Activated CD8-positive, alpha-beta T cell treated with anti-CD3 and anti-CD28 coated beads for 36 hours (primary cell): ENCODE measurements at places on chromosomes 12 and 14.

GRCh38 chr14:51704545-51704944, 52.8 kb downstream of the FRMD6 start:
- DNase-seq: no peak

- DNase-seq: no peak
These were observed 5.9 kb upstream of the SIVA1 start for GRCh38 chr14:104746934-104747481.

DNA sequence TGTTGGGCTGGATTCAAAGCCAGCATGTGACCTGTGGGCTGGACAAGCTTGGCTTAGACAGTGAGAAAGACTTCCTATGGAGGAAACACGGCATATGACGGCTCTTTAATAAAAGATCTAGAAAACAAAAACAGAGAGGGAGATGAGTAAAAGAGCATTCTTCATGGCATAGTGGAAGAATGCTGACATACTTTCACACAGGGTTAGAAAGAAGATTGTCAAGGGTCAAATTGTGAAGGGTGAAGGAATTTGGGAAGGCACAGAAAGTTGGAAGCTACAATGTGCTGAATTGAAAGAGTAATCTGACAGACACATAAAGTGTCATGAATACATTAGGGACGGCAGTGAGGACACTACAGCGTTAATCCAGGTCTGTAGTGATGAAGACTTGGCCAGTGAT, 63.4 kb downstream of the GALNT4 start:
- DNase-seq: no peak

- no peak for DNase-seq
These were observed 2.3 kb downstream of the TAS2R46 start for GRCh38 chr12:11059784-11060183.

- no peak for DNase-seq
These were observed 166.7 kb downstream of the RIMBP2 start for GRCh38 chr12:130549361-130549760.

DNA sequence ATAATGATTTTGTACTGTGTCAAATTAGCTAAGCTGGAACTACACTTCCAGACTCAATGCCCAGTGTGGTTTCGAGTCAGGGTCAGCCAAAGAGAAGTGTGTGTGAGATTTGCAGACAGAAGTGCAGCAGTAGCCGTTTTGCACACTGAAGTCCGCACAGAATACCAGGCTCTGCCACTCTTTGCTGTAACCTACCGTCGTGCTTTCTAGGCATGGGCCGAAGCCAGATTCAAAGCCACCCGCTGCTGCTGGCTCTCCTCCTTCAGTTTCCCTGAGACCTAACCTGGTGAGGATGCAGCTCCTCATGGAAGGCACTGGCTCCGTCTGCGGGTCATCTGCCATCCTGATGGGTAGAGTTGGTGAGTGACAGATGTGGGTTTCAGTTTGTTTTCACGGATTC, 48.8 kb downstream of the LRTM2 start:
- DNase-seq: no peak

GRCh38 chr12:5276327-5276880, 155.5 kb upstream of the NTF3 start:
- no peak for DNase-seq

GRCh38 chr12:56351325-56351724, 8.6 kb downstream of the STAT2 start:
- DNase-seq: no peak

DNA sequence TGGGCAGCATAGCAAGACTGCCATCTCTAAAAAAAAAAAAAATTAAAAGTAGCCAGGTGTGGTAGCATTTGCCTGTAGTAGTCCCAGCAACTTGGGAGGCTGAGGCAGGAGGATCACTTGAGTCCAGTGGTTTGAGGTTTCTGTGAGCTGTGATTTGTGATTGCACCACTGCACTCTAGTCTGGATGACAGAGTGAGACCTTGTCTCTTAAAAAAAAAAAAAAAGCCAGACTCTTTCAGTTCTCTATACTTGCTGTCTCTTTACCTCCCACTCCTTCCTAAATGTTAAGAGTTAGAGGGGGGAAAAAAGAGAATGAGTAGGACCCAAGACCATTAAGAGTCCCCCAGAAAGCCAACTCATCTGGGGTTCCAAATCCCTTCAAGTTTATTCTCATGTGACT, 17.8 kb downstream of the EIF2S1 start:
- no peak for DNase-seq

DNA sequence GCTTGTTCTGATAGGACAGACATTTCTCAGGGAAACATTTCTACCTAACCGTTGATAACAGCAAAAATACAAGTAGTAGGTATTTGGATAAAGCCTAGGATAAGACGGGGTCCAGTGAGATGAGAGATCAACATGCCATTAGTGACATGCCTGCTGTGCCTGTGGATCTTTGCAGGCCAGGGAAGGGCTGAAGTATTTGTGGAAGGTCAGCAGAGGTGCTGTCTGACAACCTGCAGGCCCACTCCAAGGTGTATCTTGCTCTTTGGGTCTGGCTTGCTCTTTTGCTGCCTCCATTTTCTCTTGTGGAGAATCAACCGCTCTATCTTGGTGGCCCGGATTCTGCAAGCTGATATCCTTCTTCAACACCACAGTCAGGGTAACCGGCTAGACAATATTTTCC, 46.7 kb downstream of the MSRB3 start:
- DNase-seq: no peak

DNA sequence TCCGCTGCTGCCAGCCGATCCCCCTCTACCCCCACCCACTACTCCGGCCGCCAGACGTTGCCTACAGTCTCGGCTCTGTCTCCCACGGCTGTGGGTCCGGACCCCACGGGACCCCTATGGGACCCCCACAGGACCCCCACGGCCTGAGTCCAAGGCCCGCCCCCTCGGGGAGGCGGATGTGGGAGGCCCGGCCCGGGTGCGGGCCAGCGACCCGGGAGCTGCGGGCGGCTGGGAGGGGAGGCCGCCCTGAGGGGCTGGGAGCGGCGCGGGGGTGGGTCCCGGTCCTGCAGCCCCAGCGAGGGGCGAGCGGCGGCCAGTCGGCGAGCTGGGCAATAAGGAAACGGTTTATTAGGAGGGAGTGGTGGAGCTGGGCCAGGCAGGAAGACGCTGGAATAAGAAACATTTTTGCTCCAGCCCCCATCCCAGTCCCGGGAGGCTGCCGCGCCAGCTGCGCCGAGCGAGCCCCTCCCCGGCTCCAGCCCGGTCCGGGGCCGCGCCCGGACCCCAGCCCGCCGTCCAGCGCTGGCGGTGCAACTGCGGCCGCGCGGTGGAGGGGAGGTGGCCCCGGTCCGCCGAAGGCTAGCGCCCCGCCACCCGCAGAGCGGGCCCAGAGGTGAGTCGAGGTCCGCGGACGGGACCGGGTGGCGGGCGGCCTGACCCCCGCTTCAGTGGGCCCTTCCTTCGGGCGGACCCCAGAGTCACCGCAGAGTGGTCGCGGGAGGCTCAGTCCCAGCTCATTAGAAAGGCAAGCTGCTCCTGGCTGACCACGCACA, at the start of gene ACVRL1:
Gene ACVRL1, plus strand, starts transcription at position 422 of the 773 bp plus-strand sequence. CDS start 4,971 bp downstream, outside the sequence.
- no peak for DNase-seq

- DNase-seq: no peak
These were observed 59.4 kb downstream of the EML1 start for GRCh38 chr14:99852578-99852977.

GRCh38 chr12:128268379-128268995, 1.5 kb downstream of the TMEM132C start:
- DNase-seq: no peak

DNA sequence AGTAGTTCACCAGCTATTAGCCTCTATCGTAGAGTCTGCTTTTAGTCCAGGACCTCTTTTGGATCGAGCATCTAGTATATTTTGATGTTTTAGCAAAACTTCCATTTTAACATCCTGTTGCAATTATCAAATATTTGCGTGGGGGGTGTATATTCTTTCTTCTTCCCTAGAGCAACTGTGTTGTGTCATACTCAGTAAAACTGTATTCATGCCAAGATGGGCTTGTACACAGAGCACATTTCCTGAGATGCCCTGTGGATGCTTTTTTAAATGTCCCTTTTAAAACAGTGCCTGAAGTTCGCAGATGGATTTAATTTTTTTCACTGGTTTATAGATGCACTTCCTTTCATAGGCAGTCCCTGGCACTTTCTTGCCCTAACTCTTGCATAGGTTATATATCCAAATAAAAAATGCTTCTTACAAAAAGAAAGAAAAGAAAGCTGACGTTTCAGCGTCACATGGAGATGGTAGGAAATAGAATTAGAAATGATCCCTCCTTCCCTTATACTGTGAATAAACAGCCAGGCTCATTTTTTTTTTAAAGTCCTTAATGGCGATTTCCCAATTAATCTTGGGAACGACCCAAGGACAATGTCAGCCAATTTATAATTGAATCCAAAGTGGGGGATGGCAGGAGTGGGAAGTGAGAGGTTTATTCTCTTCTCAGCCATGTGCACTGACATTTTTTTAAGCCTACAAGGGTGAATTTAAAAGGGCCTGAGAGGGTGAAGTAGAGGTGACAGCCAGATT, 247.0 kb downstream of the SLC41A2 start:
- DNase-seq: no peak

DNA sequence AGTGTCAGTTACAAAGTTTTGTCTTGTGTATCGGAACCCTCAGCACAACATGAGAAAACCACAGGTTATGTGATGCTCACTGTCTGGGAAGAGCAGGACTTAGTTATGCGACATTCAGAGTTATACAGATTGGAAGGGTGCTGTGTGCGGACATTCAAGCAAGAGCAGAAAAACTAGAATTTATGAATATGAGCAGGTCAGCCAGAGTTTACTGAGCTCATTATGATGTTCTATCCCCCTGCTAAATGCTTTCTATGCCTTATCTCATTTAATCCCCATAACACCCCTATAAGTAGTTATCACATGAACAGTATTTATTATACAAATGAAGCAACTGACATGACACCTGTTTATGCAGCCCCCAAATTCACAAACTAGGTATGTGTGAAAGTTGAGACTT, 1083.2 kb downstream of the FLRT2 start:
- DNase-seq: no peak

DNA sequence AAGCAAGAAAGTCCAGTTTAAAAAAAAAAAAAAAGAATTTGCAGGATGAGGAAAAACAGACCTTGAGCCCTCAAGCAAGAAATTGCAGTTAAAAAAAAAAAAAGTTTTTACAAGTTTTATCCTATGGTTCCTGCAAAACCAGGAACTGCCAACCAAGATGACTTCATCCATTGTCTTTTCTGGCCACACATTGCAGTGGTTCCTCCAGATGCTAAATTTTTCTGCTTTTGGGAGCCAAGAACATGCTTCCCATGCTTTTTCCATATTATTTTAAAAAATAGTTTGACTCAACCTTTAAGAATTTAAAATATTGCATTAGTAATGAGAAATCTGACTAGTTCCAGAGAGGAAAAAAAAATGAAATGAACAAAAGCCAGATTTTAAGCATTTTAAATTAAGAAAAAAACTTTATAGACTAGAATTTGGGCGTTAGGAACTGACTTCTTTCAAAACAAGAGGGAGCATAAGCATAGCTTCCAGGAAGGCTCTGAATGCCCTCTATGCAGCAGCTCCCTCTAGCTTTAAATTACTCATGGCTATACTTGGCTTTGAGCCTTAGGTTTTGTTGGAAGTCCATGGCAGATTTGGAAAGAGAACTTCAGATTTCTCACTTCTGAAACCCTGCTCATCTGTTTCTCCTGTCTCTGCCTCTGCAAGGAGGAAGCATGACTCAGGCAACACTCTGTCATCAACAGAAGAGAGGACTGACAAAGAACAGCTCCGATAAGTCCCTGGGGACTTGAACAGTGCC, 124.5 kb downstream of the GPR65 start:
- DNase-seq: peak; percentile 15

GRCh38 chr14:89093083-89093730, 268.8 kb downstream of the TTC8 start:
- no peak for DNase-seq

DNA sequence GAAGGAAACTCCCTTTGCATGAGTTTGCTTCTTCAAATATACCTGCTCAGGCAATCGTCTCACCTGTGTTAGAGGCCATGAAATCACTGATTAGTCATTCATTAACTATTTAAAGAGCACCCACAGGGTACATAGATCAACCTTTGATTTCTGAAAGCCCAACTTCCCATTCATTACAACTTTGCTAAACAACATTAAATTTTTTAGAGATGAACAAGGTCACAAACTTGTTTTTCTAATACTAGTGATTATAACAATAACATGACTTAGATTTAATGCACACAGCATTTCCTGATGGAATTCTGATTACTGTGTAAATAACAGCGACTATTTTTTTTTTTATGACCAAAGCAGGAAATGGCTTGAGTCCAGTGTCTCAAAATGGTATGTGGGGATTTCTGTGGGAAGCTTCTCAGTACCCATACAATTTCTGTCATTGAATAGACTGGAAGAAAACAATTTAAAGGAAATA, 5.4 kb upstream of the ERO1A start:
- no peak for DNase-seq

GRCh38 chr12:122148657-122149056, 25.4 kb downstream of the IL31 start:
- no peak for DNase-seq

DNA sequence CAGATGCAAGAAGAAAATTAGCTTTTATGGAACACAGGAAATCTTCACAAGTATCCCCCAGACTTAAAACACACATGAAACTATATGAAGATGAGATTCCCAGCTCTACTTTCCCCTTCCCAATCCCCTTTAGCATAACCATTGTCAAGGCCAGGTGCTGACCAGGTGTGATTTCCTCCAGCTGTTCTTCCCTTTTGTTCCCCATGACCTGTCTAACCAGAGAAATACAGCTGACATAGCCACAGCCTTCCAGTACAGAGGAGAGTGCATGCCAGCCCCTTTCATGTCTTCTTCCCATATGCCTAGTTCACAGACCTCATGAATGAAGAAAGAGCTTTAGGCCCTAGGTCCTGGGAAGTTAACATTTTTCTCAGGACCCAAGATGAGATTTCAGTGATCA, 43.5 kb upstream of the FKBP4 start:
- no peak for DNase-seq

DNA sequence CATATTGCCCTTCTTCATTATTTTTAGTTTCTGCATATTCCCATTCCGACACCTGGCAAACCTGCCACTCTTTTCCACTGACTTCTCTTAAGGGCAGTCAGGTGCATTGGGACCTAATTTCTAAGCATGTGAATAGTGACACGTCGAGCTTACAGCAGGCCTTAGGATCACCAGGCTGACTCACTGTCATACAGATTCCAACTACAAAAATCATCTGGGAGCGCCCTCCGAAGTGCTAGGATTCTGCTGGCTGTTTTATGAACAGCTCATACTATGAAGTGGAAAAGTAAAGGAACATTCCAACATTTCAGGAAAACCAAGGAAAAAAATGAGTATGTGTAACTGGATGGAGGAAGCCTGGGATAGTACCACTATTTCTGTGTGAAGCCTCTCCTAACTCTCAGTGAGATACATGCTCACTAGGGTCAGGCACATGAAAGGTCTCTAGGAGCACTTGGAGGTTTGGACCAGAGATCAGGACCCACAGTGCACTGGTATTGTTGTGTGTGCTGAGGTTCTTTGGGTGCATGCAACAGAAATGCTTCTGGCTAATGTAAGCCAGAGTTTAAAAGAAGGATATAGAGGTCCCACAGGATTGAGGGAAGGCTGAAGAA, 257.4 kb downstream of the ZFP36L1 start:
- no peak for DNase-seq
